ENCODE measurements at places on chromosomes 6 and 20.

GRCh38 chr6:63452125-63452524 lies 120.2 kb upstream of the LOC128125822 start:
- no peak for DNase-seq

DNA sequence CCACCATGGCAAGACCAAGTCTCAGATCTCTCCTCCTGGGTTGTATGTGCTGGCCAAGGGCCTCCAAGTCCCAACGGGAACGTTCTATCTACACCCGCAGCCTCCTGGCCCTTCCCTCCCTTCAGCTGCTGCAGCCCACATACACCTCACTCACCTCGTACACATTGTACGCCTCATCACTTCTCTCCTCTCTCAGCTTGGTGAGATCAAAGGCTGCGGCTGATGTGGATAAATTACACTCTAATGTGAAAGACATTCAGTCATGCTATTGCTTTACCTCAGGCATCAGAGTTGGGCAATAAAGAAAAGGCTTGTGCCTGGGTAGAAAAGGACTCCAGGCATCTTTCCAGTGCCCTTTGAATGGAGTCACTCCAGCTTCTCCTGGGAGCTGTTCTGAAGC lies 135.3 kb upstream of the FOXQ1 start:
- DNase-seq, result no peak

DNA sequence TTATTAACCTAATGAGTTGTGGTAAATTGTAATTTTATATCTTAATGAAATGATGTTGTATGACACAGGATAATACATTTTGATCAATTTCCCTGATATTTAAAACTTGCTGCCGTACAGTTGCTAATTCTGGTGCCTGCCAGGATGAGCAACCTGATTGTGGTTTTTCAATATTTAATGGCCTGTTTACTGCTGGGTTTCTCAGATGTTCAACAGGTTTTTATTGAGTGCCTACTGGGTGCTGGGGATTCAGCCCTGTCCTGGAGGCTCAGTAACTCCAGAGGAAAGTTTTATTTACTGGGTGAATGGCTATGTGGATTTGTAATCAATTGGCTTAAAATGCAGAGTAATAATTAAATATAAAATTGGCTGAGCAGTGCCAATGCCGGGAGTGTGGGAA lies 8.0 kb downstream of the TOX2 start:
- no peak for DNase-seq

GRCh38 chr20:58286729-58287128 lies 22.8 kb upstream of the RAB22A start:
- no peak for DNase-seq

DNA sequence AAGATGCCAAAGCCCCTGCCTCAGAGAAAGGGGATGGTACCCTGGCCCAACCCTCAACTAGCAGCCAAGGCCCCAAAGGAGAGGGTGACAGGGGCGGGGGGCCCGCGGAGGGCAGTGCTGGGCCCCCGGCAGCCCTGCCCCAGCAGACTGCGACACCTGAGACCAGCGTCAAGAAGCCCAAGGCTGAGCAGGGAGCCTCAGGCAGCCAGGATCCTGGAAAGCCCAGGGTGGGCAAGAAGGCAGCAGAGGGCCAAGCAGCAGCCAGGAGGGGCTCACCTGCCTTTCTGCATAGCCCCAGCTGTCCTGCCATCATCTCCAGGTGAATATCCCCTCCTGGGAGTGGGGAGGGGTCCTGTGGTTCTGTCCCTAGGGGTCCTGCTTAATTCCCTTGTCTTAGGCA lies 1.1 kb downstream of the MYLK2 start:
- no peak for DNase-seq

- no peak for DNase-seq
Measured at GRCh38 chr6:162684961-162685360, 42.6 kb downstream of the PRKN start.

DNA sequence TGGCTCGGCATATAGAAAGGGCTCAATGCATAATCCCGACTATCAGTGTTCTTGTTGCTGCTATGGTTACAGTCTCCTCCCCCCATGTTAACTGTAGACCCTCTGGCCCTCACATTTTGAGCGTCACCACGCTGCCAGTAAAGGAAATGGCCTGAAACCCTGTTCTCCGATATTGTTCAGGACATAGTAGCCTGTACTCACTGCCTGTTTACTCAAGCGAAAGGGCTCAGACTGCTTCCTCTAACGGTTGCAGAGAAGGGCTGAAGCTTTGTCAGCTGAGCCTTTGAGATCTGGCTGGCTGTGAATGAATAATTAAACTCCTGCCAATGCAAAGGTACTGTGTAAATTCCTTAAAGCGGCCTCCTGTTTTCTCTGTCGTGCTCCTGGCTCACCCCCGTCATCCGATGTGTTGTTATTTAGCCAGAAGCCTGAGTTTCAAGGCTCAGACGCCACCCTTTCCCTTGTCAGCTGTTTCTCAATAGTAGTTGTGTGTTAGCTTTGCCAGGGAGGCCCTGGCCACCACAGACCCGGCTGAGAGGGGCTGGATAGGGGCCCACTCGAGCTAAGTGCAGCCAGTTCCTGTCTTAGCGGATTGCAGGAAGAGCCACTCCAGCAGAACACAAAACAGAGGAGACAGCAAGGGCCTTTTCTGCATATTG lies 31.2 kb upstream of the RALGAPA2 start:
- DNase-seq, result no peak

DNA sequence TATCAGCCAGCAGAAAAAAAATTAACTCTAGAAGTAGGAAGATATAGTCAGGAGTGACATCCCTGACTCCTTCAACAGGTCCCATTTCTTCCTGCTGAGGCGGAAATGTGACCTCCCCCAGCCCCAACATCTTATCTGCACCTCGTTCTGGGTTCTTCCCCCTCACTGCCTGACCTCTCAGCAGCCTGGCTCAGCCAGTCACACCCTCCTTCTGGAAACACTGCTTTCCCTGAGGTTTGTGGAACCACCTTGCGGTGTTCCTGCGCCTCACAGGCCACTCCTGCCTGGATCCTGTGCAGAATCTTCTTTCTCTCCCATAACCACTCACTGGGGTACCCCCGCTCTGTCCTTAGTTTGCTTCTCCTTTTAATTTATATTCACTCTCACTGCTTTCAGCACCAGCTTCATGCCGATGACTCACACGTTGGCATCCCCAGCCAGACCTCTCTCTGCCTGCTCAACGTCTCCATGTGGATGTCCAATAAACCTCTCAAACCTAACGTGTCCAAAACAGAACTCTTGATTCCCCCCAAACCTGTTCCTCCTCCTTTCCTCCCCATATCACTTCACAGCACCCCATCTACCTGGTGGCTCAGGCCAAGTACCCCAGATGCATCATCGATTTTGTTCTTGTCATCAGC lies 222.8 kb upstream of the PLN start:
- no peak for DNase-seq

DNA sequence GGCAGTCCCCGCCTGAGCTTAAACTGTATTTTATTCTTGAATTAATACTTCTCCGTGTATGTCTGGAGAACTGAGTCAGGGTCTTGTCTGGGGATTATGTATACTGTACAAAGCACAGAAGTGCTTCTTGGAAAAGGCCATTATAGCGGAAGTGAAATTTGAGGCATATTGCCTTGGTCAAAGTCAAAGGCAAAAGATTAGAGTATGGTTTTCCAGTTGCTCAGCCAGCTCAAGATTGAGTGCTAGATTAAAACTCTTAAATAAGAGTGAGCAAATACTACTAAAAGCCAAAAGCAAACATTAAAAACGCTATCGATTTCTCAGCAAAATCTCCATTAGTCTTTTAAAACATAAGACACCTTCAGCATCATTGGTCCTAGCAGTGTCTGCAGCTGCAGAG lies 207.7 kb upstream of the MAN1A1 start:
- no peak for DNase-seq

DNA sequence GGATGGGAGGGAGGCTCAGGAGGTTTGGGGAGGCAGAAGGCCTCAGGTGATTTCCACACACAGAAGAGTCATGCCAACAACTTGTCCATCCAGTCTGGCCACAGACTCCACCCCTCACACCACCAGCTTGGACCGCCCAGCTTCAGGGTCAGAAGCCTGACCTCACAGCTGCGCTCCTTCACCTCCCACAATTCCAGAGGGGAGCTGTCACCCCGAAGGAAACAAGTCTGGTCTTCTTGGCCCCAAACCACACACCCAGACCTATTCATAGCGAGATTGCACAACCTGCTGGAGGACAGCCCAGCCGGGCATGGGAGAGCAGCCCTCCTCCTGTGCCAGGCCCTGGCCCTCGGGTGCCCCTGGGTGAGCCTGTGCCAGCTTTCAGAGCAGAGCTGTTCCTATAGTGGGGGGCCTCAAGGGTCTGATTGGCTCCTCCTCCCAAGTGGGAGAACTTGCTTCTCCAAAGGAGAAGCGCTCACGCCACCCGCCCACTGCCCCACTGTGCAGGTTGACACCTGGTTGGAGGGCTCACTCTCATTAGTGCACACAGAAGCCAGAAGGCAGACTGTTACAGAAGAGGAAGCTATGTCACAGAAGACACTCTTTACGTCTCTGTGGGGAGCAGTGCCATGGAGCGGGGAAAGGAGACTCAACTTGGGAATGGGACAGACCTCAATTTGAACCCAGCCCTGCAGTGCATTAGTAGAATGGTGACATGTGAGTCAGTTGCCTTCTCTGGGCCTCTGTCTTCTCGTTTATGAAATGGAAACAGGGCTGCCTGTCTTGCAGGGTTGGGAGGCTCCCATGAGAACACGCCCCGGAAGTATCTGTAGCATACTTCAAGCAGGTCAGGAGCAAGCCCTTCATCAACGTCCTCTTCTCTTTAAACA lies 128.8 kb downstream of the FOXO3 start:
- DNase-seq, result no peak

DNA sequence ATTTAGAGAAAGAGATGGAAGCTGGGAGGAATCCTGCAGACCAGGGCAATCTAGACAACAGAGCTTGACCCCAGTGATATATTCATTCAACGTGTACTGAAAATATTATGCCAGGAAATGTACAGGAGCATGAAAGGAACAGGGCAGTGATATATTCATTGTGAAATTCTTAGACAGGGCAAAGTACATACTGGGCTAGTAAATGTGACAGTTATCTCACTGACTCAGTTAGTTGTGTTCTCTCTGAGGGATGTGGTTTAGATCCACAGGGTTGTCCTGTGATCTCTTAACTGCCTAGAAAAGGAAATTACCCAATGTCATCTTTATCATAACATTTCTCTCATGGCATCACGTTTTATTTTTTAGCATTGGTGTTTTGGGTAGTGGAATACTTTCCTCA lies 891.3 kb downstream of the EYS start:
- DNase-seq, result no peak

DNA sequence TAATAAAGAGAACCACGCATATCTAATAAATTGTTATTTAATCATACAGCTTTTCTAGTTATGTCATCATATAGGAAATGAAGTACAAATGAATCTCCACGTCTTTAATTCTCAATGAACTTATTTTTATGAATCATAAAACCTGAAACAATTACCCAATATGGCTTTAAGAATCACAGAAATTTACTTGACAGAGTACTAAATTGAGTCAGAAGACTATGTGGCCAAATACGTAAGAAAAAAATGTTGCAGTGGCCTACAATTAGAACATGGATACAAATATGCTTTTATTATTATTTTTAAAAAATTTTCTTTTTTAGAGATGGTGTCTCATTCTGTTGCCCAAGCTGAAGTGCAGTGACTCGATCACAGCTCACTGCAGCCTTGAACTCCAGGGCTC lies 584.7 kb upstream of the SLC35B3 start:
- no peak for DNase-seq

GRCh38 chr6:101722991-101723579 lies 329.6 kb downstream of the GRIK2 start:
- DNase-seq, result no peak

- no peak for DNase-seq
Measured at GRCh38 chr6:35079311-35080000, 61.7 kb downstream of the TCP11 start.

GRCh38 chr6:147684906-147685305 lies 176.4 kb downstream of the SAMD5 start:
- DNase-seq, result no peak

DNA sequence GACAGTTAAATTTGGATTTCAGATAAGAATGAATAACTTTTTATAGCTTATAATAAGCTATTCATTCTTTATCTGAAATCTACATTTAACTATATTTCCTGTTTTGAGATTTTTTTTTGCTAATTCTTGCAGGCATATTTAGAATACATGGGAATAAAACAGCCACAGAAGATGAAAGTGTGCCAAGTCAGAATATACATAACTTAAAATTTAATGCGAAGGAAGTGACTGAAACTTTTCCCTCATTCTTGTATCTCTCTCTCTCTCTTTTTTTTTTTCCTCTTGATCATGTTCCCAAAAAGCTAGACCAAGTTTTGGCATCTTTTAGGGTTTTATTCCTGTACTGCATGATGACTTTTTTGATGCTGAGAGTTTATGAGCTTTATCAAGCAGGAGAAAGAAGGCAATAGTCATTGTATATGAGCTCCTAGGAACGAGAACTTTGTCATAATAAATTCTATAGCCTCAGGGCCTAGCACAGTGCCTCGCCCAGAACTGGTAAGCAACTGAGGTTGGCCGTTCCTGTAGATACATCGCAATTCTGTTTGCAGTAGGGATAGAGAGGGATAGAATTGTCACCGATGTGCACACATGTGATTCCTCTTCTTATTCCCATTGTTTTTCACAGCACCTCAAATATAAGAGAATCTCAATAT lies 205.2 kb downstream of the MYLK4 start:
- no peak for DNase-seq

GRCh38 chr20:39302312-39302711 lies 340.2 kb downstream of the DHX35 start:
- no peak for DNase-seq

DNA sequence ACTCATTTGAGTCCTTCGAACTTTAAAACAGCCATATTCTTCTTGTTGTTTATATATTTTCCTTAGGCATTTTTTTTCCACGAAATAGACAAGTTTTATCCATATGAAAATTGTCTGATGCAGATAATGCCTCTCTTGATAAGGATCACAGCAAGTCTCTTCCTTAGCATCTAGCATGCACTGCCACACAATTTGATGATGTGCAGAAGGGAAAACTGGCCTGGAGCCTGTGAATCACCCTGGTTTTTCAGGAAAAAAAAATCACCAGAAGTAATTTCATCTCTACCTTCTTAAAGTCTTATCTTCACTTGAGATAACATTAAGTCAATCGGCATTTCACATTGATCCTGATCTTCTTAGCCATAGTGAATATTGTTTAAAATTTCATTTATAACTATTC lies 199.8 kb downstream of the TENT5A start:
- no peak for DNase-seq

DNA sequence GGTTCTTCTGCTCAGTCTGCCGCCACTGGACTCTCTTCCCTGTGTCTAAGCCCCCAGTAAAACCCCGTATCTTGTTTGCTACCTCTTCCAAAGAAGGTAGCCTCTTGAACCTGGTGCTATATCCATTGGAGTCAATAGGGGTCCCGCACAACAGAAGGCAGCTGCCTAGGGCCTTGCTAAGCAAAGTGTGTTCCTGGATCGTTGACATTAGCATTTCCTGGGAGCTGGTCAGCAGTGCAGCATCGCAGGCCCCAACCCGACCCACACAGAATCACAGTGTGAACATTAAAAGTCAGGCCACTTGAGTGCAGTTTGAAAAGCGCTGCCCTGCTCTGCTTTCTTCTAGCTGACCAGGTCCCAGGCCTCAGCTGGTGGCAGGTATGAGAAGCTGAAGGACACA lies 2.9 kb downstream of the ADA start:
- no peak for DNase-seq
